Stimulated activated CD8-positive, alpha-beta memory T cell treated with anti-CD3 and anti-CD28 coated beads, Interleukin-7, amount 100 ng/mL, for 4 hours (primary cell): ENCODE measurements at places on chromosomes 1 and 21.
A peak's percentile ranks its signal among the peaks of the same experiment; 100 is the strongest.

DNA sequence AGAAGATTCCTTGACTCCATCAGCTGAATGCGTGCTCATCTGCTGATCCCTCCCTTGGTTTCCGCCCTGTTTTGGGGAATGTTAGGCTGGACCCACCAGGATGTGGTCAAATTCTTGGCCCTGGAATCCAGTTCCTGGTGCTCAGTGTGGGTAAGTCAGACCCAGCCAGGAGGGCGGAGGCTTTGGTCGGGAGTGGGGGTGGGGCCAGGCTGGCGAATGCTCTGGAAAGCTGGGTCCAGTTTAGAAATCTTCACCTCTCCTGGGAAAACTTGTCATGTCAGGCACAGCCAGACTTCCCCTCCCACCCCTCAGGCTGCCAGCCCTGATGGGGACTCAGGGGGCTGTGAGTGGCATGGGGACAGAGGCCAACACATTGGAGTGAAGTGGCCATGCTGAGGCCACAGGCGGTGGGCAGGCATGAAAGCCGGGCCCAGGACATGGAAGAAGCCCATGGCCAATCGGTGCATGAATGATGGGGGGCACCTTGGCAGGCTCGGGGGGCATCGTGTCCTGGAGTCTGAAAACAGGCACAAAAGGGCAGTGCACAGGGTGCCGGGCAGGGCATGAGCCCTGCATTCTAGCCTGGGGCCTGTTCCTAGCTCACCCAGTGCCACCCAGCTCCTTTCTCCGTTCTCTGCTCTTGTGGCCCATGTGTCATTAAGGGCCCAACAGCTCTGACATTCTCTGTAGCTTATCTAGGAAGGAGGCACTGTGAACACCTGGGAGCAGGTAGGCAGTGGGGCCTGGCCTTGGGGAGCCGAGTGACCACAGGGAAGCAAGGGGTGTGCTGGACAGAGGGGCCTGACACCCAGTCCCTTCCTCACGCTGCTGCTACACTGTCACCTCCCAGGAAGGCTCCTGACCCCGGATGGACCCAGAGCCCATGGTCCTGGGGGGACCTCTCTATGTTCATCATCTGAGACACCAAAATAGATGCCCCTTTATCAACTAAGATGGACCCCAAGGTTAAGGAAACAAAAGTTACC, 14.6 kb upstream of the PADI1 start:
- DNase-seq = no peak

DNA sequence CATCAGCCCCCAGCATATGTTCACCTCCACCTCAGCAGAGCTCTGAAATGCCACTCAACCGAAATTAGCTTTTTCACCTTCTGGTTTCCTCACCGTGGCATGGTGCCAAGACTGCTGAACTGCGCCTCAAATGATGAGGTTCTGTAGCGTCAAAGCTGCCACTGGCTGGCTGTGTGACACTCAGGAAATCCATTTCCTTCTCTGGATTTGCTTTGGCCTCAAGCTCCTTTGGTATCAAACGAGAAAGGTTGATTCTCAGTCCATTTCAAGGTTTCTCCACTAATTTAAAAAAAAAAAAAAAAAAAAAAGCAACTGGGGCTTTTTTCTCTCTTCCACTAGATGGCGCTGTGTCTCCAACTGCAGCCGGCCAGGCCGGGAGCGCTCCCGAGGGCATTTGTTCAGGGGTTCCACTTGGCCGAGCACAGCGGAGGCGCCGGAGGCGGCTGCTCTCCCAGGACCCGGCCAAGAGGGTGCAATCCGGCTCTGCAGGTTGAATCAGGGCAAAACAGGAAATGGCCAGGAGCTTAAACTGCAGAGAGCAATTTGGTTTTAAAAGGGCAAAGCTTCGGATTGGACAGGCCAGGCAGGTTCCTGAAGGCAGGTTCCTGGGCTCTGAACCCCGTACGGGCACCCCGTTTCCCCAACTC, 26.5 kb upstream of the PLA2G2C start:
- peak; percentile 34 for DNase-seq

DNA sequence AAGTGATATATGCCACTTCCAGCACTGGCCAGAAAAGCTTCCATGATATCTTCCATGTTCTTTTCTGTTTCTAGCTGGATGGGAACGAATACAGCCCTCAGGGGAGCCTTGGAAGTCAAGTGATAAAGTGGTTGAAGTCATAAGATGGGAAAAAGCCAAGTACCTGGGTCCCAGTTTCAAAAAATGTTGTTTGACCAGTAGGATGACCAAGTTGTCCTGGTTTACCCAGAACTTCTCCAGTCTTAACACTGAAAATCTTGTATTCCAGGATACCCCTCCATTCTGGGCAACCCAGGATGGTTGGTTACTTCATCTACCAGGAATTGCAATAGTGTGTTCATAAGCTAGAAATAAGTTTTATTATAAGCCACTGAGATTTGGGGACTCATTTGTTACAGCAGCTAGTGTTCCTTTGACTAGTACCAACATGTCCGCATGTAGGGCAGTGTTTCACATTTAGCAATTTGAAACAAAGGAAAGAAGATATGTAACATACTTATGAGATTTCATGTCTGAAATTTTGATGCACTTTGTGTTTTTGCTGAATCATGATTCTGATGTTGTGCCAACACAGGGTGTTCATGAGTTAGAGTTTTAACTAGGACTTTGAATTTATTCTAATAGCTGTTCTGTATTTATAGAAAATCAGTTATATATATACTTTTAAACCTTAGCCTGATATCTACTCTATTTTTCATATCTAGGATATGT, 139.9 kb downstream of the TPR start:
- DNase-seq = no peak

DNA sequence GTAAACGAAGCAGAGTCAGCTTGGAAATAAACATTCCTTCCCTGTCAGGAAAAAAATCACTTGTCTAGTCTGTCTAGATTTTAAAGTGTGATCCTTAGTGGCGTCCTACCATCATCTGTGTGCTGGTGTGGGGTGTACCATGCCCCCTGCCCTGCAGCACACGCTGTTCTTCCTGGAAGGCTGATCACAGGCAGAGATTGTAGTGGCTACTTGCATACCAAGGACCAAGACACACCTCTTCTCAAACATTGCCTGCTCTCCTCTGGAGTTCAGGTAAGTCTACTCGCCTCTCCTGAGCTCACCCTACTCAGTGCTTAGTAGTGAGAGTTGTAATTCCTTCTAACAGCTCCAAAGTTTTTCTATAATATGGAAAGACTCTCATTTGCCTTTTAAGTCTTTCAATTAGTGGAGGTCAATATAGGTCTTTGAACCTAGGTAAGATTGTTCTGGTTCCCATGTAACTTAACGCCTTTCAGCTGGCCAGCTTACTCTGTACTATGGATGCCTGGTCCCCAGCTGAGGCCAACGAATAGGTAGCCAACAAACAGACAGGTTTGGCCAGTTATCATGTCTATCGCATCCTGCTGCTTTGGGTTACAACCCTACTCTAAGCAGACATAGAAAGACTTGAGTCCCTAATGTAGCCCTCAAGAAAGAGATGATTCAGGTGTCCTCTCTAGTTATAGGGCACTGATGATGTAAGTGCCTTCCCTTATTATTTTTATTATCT, 55.4 kb downstream of the XCL1 start:
- DNase-seq = no peak

GRCh38 chr1:9737671-9738070, 86.1 kb downstream of the CLSTN1 start:
- no peak for DNase-seq

GRCh38 chr1:119428991-119429390, 14.0 kb downstream of the HSD3B2 start:
- no peak for DNase-seq

DNA sequence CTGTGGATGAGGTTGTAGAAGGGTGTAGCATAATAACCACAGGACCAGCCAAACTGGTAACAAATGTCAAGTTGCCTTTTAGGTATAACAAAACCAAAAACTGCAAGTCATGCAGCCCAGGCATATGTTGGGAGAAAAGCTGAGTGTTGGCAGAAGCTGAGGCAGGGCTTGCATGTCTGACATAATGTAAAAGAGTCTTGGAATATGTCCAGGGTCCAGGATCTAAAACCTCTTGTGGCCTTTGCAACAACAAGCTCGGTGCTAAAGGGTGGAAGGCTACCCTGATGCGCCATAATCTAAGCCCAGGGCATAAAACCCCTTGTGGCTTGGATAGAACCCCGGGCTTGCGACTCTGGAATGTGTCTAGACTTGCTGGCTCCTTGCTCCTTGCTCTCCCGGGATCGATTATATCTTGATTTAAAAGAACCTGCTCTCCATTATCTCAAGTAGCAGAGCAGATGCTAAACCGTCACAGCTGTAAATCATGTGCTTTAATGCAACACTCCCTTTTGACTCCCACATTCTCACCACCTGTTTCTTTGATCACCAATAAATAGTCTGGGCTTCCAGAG, 26.5 kb upstream of the SLC35A3 start:
- DNase-seq = no peak

GRCh38 chr1:218330043-218330623, 15.0 kb upstream of the TGFB2 start:
- DNase-seq = no peak

DNA sequence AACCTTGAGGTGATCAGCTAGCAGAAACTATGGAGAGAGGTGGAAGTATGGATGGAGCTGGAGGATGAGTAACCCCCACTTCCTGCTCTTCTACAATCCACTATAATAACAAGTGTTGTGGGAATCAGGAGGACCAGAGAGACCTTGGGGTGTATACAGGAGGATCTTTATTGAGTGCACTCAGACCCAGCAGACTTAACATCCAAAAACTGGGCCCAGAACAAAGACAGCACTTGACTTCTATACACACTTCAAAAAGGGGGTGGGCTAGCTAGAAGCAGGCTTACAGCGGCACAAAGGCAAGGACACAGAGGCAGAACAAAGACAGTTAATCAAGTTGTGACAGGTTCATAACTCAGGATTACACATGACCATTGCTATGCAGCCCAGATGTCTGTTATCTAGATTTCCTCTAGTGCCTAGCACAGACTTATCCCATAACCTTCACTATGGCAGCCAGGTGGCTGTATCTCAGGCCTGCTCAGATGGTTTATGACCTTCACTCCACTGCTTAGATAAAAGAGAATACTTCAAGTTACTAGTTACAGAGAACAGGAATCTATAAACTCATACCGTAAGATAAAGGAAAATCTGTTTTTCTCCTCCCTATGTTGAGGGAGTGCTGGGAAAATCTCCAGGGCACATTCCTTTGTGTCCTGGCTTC, 36.1 kb upstream of the PADI2 start:
- DNase-seq = no peak

GRCh38 chr1:116699605-116700004, 32.1 kb upstream of the IGSF3 start:
- DNase-seq = no peak

- peak; percentile 19 for DNase-seq
These were observed 5.1 kb downstream of the NLRP3 start for GRCh38 chr1:247421074-247421473.

GRCh38 chr21:14454016-14455009, 71.4 kb upstream of the HSPA13 start:
- no peak for DNase-seq

GRCh38 chr1:56535939-56536338, 43.4 kb downstream of the PLPP3 start:
- DNase-seq = no peak

GRCh38 chr21:39855595-39855994, 11.6 kb upstream of the PCP4 start:
- DNase-seq = no peak
